ENCODE measurements at places on chromosomes 7 and 10. TPM values are rescaled to one million over a fixed set of nuclear protein-coding genes. Genes with fewer than 3 reads are reported as not detected.

Gene TFPI2
- not detected for total RNA-seq

Gene PRKG1
- not detected for total RNA-seq

Gene LIPJ
- total RNA-seq = not detected

Gene ITIH2
- total RNA-seq = not detected

Gene HOXA4
- total RNA-seq = not detected

Gene PTN
- total RNA-seq = not detected

Gene ADAM12
- 0.17 TPM for total RNA-seq

Gene GIMAP8
- total RNA-seq = 54.5 TPM

Measured in T-helper 1 cell treated with Interleukin-12 subunit alpha and Interleukin-12 subunit beta and Interleukin-4 antibody, amounts not matched to agents 30 ng/mL and 1 ng/mL, for 36 hours (primary cell).